ENCODE measurements at places on chromosomes 13 and 19.

DNA sequence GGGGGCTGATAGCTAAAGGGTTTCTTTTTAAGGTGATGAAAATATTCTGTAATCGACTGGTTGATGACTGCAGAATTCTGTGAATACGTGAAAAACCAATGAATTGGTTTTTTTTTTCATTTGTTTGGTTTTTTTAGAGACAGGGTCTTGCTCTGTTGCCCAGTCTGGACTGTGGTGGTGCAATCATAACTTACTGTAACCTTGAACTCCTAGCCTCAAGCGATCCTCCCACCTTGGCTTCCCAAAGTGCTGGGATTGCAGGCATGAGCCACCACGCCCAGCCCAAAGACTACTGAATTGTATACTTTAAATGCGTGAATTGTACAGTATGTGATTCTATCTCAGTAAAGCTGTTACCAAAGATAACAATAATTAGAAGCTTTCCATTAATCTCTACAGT, 14.8 kb upstream of the AKAP8 start:
- DNase-seq: no peak

GRCh38 chr13:112885242-112885781, 83.7 kb upstream of the MCF2L start:
- no peak for DNase-seq

DNA sequence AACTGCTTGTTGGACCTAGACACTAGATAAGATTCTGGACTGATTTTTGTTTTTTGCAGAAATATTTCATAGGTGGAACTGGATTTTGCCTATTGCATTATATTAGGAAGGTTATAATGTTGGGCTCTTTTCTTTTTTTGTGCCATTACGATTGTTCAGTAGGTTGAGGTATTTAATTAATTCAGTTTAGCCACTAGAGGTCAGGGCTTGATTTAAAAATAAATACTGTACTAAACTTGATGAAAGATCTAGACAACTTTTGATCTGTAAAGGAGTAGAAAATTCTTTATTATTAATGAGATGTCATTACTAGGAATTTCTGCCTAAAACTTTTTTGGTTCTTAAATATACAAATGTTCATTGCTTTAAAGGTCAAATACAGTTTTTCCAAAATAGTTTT, 15.2 kb upstream of the SUPT20H start:
- DNase-seq: peak; percentile 68

DNA sequence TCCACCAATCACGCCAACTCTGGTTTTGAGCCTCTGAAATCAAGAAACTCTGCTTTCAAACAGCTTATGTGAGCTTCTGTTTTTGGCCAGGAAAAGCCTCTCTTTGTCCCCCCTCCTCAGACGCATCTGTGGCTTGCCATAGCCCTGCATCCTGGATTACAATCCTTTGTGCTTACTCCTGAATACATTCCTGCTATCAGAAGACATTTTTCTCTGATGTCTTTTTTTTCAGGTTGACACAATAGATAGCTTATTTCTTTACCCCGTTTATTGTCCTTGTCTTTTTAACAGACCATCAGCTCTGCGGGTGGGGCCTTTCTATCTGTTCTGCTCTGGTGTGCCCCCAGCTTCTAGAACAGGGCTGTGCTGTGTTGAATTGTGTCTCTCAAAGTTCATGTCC, 11.0 kb downstream of the PNMA8B start:
- DNase-seq: no peak

- no peak for DNase-seq
Measured at GRCh38 chr19:32798201-32798600, 71.4 kb downstream of the SLC7A9 start.

GRCh38 chr13:78137404-78138142, 218.9 kb upstream of the EDNRB start:
- peak; percentile 91 for DNase-seq

GRCh38 chr19:30318936-30319335, 53.2 kb upstream of the ZNF536 start:
- no peak for DNase-seq

GRCh38 chr13:93249364-93250306, 23.0 kb downstream of the GPC6 start:
- DNase-seq: peak; percentile 76

GRCh38 chr13:49925881-49926418, 10.2 kb downstream of the SPRYD7 start:
- peak; percentile 38 for DNase-seq

DNA sequence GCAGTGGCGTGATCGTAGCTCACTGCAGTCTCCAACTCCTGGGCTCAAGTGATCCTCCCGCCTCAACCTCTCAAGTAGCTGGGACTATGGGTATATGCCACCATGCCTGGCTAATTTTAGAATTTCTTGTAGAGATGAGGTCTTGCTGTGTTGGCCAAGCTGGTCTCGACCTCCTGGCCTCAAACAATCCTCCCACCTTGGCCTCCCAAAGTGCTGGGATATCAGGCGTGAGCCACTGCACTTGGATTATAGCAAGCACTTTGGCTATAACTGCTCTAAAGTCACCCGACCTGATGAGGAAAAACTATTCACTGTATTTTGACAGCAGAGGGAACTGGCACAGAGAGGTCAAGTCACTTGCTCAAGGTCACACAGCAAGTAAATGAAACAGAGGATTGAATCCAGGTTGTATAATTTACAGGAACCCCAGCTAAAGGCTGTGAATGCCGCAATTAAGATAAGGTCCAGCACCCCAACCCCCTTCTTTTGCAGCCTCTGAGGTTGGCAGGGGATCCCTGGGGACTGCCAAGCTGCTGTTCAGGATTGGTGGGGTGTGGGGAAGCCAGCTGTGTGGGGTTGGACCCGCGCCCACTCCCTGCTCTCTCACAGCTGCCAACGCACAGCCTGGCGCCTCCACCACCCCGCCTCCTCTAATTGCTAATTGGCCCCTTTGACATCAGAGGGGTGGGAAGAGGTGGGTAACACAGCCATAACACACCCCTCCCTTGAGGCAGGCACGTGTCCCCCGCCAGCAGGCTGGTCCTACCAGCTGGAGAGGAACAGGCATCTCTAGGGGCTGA, 6.0 kb downstream of the TMIGD2 start:
- DNase-seq: no peak

DNA sequence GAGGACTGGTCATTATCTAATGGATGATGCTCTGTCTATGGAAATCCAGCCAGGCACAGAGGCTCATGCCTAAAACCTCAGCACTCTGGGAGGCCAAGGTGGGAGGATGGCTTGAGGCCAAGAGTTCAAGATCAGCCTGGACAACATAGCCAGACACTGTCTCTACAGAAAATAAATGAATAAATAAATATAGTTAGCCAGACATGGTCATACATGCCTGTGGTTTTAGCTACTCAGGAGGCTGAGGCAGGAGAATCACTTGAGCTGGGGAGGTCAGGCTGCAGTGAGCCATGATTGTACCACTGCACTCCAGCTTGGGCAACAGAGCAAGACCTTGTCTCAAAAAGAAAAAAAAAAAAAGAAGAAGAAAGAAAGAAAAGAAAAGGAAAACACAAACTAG, 234.7 kb downstream of the TSHZ3 start:
- no peak for DNase-seq

GRCh38 chr13:40609972-40610726, 56.3 kb downstream of the FOXO1 start:
- DNase-seq: no peak

GRCh38 chr19:7975037-7975436, 30.4 kb downstream of the ELAVL1 start:
- DNase-seq: no peak

- no peak for DNase-seq
Measured at GRCh38 chr19:33458807-33459206, 62.8 kb downstream of the PEPD start.

GRCh38 chr13:47168618-47169017, 271.8 kb upstream of the HTR2A start:
- no peak for DNase-seq

- peak; percentile 68 for DNase-seq
Measured at GRCh38 chr19:38209671-38210457, 14.2 kb downstream of the DPF1 start.

GRCh38 chr13:98225036-98225940, 48.2 kb upstream of the RNF113B start:
- no peak for DNase-seq

DNA sequence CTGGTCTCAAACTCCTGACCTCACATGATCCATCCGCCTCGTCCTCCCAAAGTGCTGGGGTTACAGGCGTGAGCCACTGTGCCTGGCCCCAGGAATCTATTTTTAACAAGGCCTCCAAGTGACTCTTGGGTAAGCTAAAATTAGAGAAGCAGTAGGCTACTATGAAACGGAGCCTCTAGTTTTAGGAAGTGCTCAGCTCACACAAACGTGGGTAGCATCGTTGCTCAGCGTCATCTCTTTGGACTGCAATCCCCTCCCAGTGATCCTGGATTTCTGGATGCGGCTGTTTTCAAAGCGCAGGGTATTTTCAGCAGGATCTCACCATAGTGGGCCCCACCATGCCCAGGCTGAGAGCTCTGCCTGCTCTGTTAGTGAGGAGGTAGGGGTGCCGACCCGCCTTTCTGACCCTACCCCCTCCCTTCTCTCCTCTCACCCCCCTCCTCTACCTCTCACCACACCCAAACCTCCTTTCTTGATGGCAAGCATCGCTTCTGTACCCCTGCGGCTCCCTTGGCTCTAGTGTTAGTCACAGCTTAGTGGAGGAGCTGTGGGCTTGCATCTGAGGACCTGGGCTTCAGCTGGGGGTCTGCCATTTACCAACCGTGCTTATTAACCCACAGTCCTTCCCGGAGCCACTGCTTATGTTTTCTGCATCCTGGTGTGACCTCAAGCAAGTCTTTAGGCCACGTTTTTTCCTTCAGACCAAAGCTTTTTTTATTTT, 34.2 kb downstream of the GJA3 start:
- DNase-seq: no peak

DNA sequence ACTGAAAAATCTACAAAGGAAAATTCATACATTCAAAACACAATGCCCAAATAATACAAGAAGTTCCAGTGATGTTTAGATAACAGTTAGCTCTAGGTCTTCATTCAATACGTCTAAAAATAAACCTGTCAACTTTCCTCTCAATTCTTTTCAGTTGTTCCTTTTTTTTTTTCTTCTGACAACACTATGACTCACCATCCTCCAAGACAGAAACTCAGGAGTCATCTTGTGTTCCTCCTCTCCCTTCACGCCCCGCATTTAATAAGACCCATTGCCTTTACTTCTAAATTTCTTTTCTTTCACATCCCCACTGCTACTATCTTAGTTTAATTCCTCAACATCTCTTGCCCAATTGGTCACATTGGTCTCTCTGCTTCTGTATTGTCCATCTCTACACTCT, 759.9 kb downstream of the GPC5 start:
- DNase-seq: no peak

DNA sequence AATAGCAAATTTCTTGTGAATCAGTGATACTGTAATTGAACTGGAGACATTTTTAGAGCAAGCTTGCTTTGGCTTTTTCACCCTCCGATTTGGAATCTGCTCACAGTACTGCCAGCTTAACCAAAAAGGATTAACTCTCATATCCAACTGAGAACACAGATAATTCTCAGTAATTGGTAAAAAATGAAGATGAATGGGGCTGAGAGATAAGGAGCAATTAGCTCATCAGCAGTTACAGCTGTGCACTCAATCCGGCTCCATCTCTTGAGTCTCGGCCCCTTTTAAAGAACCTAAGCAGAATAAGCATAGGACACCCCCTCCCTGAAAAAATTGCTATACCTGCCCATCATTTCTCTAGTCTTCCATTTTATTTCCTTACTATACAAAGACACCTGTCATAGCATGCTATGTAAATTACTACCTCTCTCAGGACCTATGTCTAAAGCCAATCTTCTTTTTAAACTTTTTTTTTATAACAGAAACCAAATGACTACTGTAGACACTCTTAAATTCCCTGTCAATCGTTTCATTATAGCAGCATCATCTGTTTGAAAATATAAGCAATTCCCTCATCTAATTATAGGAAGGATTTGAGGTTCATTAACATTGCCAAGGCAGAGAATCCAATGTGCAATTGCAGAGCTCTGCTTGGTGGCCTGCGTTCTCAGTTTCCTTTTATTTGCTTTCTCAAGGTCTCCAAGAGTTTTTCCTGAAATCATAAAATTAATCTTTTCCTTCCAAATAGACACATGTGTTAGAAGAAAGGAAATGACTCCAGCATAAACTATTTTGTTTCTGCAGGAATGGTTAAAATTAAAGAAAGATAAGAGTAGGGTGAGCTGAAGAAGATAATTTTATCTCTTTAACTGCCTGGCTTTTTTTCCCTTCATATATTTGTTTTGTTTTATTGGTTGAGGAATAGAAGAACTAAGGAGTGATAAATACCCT, 242.1 kb downstream of the DACH1 start:
- DNase-seq: no peak

DNA sequence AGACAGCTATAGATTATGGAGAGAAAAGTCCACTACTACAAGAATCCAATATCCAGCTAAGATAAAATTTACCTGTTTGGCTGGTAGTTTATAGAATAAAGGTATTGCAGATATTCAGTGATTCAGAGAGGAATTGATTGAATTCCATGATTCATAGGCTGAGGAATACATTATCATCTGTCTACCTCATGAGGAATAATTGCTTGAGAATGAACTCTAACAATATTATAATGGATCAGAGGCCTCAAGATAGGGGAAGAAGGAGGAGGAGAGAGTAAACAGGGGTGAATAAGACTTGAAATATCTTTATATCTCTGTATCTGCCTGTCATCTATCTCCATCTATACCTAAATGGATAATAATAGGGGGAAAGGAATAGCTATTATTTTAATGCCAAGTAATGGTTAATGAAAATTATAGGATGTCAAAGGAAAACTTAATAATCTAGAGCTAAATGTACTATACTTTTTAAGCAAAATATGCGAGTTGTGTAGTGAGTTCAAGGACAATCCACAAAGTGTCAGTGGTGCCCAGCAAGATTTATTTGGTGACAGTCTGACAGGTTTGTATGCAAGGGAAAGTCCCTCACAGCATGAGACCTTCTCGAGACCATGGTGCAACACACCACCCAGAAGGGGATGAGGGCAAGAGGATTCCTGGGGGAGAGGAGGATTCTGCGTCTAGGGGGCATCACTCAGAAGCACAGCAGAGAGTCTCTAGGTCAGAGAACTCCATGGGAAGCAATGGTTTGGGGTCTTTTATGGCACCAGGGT, 224.5 kb downstream of the GPC5 start:
- no peak for DNase-seq

DNA sequence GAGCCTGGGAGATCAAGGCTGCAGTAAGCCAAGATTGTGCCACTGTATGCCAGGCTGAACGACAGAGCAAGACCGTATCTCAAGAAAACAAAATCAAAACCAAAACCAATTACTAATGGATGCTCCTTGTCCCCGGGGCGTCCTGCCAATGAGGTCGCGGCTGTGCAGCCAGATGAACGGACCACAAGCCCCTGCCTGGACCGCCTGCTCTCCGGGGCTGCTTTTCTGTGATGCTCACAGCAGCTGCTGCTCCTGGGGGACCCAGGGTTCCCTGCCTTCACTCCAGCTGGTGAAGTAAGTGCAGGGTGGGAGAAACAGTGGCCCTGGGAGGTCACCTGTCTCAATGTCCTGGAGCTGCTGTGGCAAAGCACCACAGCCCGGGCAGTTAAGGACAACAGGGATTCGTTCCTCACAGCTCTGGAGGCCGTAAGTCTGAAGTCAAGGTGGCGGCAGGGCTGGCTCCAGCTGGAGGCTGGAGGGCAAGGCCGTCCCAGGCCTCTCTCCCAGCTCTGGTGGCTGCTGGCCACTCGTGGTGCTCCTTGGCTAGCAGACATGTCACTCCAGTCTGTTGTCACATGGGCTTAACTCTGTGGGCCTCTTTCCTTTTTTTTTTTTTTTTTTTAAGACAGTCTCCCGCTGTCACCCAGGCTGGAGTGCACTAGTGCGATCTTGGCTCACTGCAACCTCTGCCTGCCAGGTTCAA, 10.1 kb downstream of the COPE start:
- no peak for DNase-seq

- DNase-seq: peak; percentile 63
Measured at GRCh38 chr19:14081797-14082674, 3.5 kb downstream of the C19orf67 start.

- no peak for DNase-seq
Measured at GRCh38 chr13:110103534-110103933, 203.4 kb downstream of the COL4A1 start.

All from adipocyte (in vitro differentiated cells).